ENCODE measurements at places on chromosomes 6 and 20. TPM values are rescaled to one million over a fixed set of nuclear protein-coding genes. Genes with fewer than 3 reads are reported as not detected.

The ZBTB46 gene
- total RNA-seq: 3.3 TPM

The HFE gene
- total RNA-seq: 8.7 TPM

The NUDT3 gene
- 20.7 TPM for total RNA-seq

The TFAP2D gene
- total RNA-seq: not detected

The FKBP1A gene
- total RNA-seq: 86.3 TPM

The FAM184A gene
- total RNA-seq: not detected

The SMIM29 gene
- total RNA-seq: 25.2 TPM

The LRRC73 gene
- 1.4 TPM for total RNA-seq

The MACROD2 gene
- 2.2 TPM for total RNA-seq

The NHSL1 gene
- total RNA-seq: 14.1 TPM
